ENCODE measurements at places on chromosomes 6 and 20.

DNA sequence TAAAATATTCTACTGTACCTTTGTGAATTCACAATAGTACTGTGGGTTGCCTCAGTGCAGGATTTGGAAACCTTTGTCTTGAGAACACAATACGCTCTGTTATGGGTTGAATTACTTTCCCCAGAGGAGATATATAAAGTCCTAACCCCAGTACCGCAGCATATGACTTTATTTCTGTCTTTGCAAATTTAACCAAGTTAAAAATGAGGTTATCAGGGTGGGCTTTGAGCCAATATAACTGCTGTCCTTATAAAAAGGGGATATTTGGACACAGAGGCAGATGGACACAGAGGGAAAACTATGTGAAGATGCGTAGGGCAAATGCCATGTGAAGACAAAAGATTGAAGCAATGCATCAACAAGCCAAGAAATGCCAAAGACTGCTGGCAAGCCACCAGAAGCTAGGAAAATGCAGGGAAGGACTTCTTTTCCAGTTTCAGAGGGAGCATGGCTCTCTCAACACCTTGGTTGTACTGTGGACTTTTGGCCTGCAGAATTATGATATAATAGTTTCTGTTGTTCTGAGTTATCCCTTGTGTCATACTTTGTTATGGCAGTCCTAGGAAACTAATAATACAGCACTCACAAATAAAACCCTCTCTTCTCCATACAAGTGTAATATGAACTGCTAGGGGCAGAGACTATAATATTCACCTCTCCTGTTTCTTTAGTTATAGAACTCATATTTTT is 292.6 kb upstream of the SPTLC3 start:
- no peak for DNase-seq

GRCh38 chr20:43520074-43520630 is 12.7 kb downstream of the L3MBTL1 start:
- no peak for DNase-seq

- DNase-seq, result no peak
These were observed 163.5 kb downstream of the OR2B2 start for GRCh38 chr6:27748661-27749060.

DNA sequence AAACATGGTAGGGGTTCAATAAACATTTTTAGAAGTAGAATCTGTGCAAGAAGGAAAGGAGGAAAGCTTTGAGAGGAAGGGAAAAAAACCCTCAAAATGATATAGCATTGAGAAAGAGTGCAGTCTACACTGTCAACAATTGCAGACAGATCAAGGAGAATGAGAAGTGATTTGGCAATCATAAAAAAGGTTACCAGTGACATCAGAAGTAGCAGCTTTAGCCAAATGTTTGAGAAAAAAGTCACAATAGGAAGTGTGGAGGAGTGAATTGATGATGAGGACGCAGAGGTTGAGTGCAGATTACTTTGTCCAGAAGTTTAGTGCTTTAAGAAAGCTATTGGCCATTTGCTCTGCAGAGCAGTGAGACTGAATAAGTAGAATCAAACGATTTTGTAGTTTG is 155.0 kb downstream of the GJA1 start:
- no peak for DNase-seq

- DNase-seq, result no peak
These were observed 120.2 kb upstream of the BEND3 start for GRCh38 chr6:107235511-107235910.

GRCh38 chr6:35553315-35553714 is 40.6 kb upstream of the TULP1 start:
- DNase-seq, result no peak

GRCh38 chr6:82066991-82067411 is 180.5 kb downstream of the IBTK start:
- DNase-seq, result no peak

DNA sequence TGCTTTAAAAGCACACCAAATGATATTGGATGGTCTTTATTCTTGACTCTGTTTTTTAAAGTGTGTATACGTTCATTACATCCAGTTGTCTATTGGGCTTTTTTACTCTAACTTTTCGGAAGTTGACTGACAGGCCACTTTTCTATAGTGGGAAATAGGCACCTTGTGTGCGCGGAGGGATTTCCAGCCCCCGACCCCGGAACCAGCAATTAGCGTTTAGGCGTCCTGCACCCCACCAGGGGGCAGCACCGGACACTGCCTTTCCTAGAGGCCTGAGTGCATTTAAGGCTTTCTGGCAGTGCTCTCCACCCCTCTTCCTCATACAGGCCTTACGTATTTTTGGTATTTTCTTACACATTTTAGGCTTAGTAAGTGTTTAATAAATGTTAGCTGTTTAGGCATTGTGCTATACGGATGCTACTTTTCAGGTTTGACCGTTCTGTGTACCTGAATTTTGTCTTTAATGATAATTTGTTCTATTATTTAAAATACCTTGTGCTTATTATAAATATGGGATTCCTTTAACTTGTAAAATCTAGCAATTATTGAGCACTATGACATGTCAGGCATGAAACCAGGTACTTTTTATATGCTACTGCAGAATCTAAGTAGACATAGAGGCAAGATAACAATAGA is 231.8 kb downstream of the BCKDHB start:
- peak; percentile 65 for DNase-seq

- no peak for DNase-seq
These were observed 27.0 kb downstream of the ZNF292 start for GRCh38 chr6:87182321-87182720.

DNA sequence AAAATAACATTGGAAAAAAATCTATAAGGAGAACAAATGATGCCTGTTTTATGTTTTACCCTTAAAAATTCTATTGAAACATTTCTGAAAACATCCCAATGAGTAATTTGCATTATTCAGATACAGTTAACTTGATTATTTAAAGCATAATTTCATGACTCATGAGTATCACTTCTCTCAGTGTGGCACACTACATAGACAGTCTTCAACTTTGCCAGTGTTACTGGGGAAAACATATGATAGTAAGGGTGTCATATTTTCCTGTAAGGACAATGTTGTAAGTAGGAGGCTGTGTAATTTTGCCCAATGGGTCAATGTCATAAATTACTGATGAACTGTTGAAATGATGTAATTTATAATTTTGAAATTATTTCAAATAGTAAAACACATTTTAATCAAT is 125.5 kb downstream of the PHACTR1 start:
- DNase-seq, result no peak

- no peak for DNase-seq
These were observed 45.2 kb downstream of the DPPA5 start for GRCh38 chr6:73308712-73309534.

GRCh38 chr6:25788305-25788922 is 33.9 kb downstream of the SLC17A4 start:
- DNase-seq, result peak; percentile 30

DNA sequence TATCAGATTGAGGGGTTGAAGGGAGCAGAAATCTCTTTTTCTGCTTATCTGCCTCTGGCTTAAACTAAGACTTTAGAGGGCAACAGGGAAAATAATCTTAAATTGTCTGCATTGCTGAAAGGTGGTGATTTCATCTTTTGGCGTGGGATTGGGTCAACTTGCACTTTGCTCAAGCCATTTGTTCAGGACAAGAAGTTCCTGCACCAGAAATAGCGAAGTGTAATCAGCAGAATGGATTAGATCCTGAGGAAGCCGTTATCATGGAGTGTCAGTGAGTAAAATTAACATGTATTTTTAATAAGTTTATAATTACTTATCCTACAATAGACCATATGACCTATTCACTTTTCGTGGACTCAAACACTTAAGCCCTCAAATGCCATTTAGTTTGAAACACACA is 249.3 kb downstream of the CD83 start:
- no peak for DNase-seq

DNA sequence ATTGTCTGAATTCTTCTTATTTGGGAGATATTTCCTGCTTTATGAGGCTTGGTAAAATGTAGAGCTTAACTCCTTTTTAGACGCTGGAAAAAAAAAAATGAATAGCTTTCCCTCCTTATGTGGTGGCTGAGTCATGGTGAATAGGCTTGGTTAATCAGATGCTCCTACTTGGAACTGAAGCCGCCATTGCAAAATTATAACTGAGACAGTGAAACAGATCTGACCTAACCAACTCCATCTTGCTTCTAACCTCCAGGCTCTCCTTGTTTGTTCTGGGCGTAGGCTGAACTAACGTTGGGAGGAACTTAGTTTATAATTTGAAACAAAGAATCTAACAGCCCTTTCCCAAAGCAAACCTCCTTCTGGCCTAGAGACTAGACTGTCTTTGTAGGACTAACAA is 43.2 kb upstream of the PLCB4 start:
- no peak for DNase-seq

- DNase-seq, result no peak
These were observed 91.3 kb downstream of the FRK start for GRCh38 chr6:115969207-115969929.

GRCh38 chr6:1797801-1798200 is 188.1 kb downstream of the FOXC1 start:
- no peak for DNase-seq

- no peak for DNase-seq
These were observed 74.5 kb downstream of the JPH2 start for GRCh38 chr20:44112456-44112855.

DNA sequence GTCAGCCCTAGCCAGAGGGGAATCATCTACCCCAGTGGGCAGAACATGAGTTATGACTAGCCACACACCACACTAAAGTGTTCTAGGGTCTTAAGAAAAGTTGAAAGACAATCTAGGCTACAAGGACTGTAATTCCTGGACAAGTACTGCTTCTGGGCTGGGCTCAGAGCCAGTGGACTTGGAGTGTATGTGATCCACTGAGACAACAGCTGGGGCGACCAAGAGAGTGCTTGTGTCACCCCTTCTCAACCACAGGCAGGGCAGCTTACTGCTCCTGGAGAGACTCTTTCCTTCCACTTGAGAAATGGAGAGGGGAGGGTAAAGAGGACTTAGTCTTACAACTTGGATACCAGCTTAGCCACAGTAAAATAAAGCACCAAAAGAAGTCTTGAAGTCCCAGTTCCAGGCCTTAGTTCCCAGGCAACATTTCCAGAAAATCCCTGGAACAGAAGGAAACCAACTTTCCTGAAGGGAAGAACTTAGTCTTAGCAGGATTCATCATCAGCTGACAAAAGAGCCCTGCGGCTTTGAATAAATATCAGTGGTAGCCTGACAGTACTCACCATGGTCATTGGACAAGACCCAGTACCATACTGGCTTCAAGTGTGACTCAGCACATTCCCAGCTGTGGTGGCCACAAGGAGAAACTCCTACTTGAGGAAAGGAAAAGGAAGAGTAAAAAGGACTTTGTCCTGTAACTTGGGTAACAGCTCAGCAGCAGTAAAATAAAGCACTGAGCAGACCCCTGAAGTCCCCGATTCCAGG is 355.1 kb upstream of the ADGRB3 start:
- DNase-seq, result no peak

GRCh38 chr20:62897666-62898065 is 28.6 kb downstream of the DIDO1 start:
- DNase-seq, result no peak

- DNase-seq, result no peak
These were observed 42.8 kb downstream of the SLC35B3 start for GRCh38 chr6:8392569-8392968.

DNA sequence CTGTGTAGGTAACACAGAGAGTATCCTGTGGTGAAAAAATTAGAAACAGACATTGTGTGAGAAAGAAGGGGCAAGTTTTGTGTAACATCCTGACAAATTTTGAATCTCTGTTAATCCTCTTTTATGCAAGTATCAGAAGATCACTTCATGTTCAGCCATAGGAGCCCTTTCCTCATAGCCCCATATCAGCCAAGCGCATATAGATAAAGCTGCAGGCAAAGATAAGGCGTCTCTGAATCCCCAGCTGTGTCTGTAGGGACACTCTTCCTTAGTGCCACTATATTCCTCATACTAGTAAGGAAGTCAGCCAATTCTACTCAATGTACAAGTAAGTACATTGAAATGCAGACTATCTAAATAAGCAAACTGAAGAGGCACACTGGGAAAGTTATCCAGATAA is 22.3 kb downstream of the HTR1E start:
- DNase-seq, result no peak

- no peak for DNase-seq
These were observed 166.0 kb upstream of the SCGN start for GRCh38 chr6:25485821-25486534.

DNA sequence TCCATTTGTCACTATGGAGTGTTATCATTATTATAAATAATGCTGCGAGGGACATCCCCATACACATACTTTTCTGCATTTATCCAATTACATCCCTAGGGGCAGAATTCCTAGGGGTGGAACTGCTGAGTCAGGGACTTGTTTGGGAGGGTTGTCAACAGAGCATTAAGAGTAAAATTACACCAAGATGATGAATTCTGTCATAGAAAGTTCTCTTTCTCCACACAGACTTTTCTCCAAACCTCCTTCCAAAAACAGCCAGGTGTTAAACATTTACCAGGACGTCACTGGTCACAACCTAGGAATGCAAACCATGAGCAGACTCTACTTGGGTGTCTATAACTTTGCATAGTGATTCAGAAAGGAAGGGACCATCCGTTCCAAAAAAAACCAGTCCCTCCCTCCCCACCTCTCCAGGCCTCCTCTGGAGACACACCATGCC is 95.5 kb downstream of the PRND start:
- no peak for DNase-seq

DNA sequence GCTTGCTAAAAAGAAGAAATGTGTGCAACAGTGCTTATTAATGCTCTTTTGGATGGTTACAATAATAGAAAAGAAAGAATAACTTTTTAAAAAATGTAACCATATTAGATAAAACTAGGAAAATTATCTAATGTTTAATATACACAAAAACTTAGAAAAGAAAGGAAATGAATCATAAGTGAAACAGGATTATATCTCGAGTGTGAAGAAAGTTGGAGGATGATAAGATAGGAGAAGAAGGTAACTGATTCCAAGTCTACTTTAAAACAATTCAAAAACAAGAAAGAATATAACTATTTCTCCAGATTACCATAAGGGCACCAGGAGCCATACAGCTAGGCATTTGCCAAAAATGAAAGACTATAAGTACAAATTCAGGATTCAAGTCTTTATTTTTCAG is 73.0 kb downstream of the PHIP start:
- no peak for DNase-seq

- peak; percentile 50 for DNase-seq
These were observed 91.3 kb upstream of the SHLD1 start for GRCh38 chr20:5658912-5659345.

DNA sequence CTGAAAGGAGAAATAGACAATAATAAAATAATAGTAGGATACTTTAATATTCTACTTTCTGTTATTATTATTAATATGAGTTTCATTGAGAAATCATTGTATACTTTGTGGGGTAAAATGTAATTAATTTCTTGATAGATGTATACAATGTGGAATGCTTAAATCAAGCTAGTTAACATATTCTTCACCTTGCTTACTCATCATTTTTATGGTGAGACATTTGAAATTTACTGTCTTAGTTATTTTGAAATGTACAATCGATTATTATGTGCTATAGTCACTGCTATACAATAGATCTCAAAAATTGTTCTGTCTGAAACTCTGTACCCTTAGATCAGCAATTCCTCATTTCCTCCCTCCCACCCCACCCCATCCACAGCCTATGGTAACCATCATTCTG is 720.3 kb downstream of the RNF144B start:
- no peak for DNase-seq

All from activated CD8-positive, alpha-beta memory T cell treated with anti-CD3 and anti-CD28 coated beads, Interleukin-2, amount 50 U/mL, for 4 hours (primary cell).